ENCODE measurements at places on chromosomes 1 and 21.

DNA sequence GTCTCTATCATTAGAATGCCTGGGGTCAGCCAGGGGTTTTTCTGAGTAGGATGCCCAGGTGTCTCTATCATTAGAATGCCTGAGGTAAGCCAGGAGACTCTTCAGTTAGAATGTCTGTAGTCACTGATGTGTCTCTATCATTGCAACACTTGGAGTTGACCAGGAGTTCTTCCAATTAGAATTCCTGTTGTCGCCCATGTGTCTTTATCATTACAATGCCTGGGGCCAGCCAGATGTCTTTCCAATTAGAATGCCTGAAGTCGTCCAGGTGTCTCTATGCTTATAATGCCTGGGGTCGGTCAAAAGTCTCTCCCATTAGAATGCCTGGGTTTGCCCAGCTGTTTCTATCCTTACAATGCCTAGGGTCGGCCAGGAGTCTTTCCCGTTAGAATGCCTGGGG is 55.8 kb downstream of the RNF187 start:
- peak; percentile 12 for DNase-seq

DNA sequence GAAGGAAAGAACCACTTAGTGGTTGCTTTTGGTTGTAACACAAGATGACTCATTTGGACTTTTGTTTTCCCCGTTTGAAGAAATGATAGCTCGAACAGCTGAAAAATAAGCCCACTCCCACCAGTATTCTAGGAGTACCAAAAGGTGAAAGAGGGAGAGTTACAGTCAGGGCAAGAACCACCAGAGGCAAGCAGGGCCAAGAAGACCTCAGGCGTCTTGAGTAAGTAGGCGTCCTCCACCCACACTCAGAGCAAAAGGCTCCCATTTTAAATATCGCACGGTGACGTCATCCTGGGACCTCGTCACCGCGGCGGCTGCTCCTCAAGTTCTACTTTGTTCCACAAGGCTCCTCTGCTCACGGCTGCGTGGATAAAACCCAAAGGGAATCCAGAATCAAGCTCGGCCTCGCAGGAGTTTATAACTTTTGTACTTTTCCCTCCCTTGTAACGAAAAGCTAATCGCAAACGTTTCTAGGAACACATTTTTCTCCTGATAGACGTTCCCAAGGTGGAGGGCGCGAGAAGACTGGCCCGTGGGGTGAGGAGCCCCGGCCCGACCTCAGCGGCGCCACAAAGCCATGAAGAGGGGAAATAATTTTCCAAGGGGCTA is 1.2 kb downstream of the BTG3 start:
- DNase-seq = peak; percentile 63

DNA sequence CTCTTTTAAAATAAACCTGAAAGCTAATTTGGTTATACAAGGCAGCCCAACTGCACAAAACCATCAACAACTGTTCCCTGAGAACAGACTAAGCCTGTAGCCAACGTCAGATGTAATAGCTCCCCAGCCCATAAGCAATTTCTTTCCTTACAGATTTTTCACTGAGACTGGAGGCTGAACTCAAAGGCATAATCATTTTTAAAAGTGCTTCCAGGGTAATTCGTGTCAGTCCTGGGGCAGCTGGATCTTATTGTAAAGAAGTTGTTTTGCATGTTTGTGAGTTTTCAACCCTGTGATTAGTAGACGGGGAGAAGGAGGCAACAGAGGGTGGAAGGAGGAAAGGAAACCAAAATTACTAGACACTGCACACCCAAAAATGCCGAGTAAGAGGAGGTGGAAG is 3.2 kb downstream of the DPT start:
- no peak for DNase-seq

- DNase-seq = no peak
Measured at GRCh38 chr1:3691421-3692204, 39.3 kb downstream of the TP73 start.

DNA sequence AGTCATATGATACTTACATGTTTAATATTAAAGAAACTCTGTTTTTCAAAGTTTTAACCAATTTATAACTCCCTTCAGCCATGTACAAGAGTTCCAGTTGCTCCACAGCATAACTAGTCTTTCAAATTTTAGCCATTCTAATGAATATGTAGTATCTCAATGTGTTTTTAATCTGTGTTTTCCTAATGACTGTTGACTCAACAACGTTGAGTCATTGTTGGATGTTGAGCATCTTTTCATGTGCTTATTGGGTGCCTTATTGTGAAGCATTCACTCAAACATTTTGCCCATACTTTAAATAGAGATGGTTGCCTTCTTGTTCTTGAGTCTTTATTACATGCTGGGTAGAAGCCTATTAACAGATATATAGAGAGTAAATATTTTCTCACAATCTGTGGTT is 240.2 kb upstream of the LYPLAL1 start:
- no peak for DNase-seq

GRCh38 chr1:24384251-24385090 is 29.1 kb downstream of the STPG1 start:
- DNase-seq = no peak

GRCh38 chr1:50977575-50978143 is 7.6 kb downstream of the CDKN2C start:
- peak; percentile 64 for DNase-seq

GRCh38 chr1:152179566-152179965 is 20.5 kb upstream of the RPTN start:
- DNase-seq = no peak

GRCh38 chr1:162690672-162691434 is 58.6 kb downstream of the DDR2 start:
- DNase-seq = no peak

DNA sequence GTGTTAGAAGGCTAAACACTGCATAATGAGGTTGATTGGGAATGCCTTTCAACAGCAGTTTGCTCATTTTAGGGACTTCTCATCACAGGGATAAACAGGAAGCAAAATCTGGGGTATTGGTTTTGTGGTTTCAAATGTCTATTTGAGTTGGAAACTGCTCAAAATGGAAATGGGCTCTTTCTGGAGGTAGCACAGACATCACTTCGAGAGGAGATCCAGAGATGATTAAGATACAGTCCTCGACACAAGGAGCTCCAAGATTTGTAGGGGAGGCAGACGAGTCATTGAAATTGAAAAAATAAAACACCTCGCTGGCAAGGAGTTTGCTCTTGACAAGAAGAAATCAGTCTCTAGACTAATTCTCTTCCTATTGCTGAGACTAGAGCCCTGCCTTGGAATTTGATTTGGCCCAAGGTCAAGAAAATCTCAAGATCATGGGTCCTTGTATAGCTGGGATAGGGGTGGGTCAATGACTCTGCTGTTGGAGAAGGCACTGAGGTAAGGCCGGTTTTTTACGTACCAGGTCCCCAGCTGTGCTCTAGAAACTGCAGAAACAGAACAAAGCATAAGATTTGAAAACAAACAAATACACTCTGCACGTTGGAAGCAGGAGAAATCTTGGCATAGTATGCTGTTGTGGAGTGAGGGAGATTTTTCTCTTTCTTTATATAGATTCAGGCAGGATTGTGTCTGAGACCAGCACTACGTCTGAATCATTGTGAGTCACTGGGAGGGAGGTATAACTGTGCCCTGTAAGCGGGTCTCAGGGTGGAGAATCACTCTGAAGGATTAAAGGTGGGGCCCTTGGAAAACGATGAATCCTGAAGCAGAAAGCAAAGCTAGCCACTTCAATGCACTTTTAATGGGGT is 17.7 kb upstream of the KLHDC8A start:
- no peak for DNase-seq

DNA sequence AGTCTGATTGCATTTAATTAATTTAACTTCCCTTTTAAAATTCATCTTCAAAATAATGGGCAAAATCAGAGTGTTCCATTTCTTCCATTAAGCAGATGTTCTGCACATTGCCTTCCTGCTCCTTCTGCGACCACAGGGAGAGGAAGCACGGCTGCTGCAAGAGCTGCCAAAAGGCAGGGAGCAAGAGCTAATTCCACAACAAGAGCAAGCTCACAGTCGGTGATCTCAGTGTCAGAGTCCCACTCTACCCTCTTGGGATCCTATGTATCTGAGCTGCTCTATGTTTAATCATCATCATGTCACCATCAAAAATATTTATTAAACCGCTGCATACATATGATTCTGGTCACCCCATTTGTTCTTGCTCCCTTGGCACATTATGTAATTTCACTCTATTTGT is 255.3 kb upstream of the CAMK1G start:
- DNase-seq = no peak

- peak; percentile 64 for DNase-seq
Measured at GRCh38 chr1:242318140-242318539, 206.4 kb downstream of the PLD5 start.

GRCh38 chr1:202122639-202123335 is at the start of gene GPR37L1:
TSS of gene GPR37L1 (plus strand) at chr1:202122917. CDS start at chr1:202122964, 47 bp downstream.
- DNase-seq = peak; percentile 53

DNA sequence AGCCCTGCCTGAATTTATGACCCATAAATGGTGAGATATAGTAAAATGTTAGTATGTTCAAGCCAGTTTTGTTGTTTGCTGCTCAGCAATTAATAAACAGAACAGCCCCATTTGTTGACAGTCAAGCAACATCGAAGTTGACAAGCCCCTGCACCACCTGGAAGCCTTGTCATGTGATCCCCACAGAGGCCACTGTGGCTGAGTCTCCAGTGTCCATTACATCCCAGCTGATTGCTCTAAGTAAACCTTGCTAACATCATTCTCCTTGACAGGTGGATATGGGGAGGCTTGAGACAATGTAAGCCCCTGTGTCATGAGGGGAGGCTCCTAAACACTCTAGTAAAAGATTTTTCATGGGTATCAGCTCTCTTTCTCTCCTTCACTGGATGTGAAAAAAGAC is 17.5 kb upstream of the TACSTD2 start:
- no peak for DNase-seq

- no peak for DNase-seq
Measured at GRCh38 chr1:15402809-15403450, 6.8 kb upstream of the EFHD2 start.

- no peak for DNase-seq
Measured at GRCh38 chr1:39727221-39727931, 11.3 kb upstream of the PPIE start.

- no peak for DNase-seq
Measured at GRCh38 chr1:196993916-196994315, 16.6 kb downstream of the CFHR5 start.

DNA sequence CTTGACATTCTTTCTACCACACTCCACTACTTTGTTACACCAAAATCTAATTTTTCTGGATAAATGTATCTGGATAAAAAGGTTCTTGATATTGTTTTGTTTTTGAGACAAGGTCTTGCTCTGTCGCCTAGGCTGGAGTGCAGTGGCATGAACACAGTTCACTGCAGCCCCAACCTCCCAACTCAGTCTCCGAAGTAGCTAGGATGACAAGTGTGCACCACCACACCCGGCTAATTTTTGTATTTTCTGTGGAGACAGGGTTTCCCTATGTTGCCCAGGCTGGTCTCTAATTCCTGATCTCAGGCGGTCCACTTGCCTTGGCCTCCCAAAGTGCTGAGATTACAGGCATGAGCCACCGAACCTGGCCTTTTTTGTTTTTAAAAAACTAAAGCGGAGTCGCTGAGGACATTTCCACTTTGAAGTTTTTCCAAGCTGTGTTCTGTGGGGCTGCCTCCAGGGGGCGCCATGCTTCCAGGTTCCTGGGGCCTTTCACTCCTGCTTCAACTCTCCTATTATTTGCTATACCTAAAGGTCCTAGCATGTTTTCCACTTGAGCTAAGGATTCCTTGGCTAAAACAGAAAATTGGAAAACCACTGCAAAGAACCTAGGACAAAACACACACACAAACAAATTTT is 14.1 kb upstream of the NCMAP start:
- no peak for DNase-seq

GRCh38 chr1:54763816-54764132 is 549 bp downstream of the PARS2 start:
- DNase-seq = no peak

GRCh38 chr1:163168053-163168452 is 34.7 kb downstream of the RGS5 start:
- DNase-seq = no peak

DNA sequence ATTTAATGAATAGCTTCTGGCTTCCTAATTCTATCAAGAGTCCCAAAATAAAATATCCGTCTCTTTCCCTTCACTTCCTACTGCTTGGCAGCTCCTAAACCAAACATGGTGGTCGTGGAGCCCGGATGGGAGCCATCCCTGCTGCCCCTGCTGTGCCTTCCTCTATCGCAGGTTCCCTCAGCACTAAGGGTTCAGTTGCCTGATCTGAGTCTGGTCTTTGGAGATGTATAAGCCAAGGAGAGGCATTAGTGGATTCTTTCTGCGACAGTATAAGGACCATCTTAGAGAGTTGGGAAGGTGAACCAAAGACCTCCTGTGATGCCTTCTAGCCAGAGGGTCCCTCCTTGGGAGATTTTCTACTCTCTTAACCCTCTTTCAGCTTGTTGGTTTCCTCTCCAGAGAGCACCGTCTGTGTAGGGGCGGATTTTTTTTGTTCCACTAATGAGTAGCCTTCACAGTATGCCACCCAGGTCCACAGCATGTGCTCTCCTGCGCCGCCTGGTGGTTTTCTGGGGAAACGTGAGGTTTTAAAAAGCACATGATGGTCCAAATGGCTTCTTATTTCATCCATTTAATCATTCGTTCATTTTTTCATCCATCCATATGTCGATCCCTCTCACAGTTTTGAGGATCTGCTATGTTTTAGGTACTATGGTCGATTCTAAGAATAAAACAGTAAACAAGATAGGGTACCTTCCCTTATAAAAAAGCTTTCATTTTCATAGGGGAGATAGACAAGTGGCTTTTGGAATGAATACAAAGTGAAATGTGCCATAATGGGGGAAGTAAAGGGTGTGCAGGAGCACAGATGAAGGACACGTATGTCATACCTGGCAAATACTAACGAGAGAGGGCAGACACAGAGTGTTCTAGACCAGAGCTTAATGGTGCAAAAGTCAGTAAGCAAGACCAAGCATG is 71.0 kb downstream of the NFASC start:
- DNase-seq = peak; percentile 87

GRCh38 chr1:44919400-44919799 is 67.0 kb downstream of the EIF2B3 start:
- DNase-seq = no peak

All from cerebellar cortex (tissue), 1 donor.